ENCODE measurements at places on chromosomes 5 and 9. TPM values are rescaled to one million over a fixed set of nuclear protein-coding genes. Genes with fewer than 3 reads are reported as not detected.

TPRN gene
- total RNA-seq: 6.4 TPM

PHYHD1 gene
- total RNA-seq: 21.3 TPM

DBH gene
- total RNA-seq: not detected

ANAPC2 gene
- total RNA-seq: 12.1 TPM

DYNC2I2 gene
- total RNA-seq: 23.1 TPM

BARHL1 gene
- not detected for total RNA-seq

GPX8 gene
- total RNA-seq: 15.7 TPM

PCA3 gene
- total RNA-seq: not detected

SERF1B gene
- 33.9 TPM for total RNA-seq

PHAX gene
- total RNA-seq: 24.4 TPM

CDKN2A gene
- total RNA-seq: 1.3 TPM

PCDHB2 gene
- total RNA-seq: 1.8 TPM

STK32A gene
- 0.22 TPM for total RNA-seq

TMEM8B gene
- 10.3 TPM for total RNA-seq

SLC27A4 gene
- 16.6 TPM for total RNA-seq

PCSK5 gene
- total RNA-seq: 6.5 TPM

PTGR1 gene
- total RNA-seq: 23.9 TPM

NRG2 gene
- 1.8 TPM for total RNA-seq

ANXA2R gene
- 0.63 TPM for total RNA-seq

SMC2 gene
- total RNA-seq: 6.2 TPM

IFNB1 gene
- not detected for total RNA-seq

BHMT2 gene
- 17.1 TPM for total RNA-seq

SPATA31A3 gene
- not detected for total RNA-seq

SLC23A1 gene
- not detected for total RNA-seq

CATSPER3 gene
- 0.44 TPM for total RNA-seq

SLC34A3 gene
- not detected for total RNA-seq

MSX2 gene
- total RNA-seq: 3.4 TPM

SLCO6A1 gene
- not detected for total RNA-seq

SLCO4C1 gene
- 0.08 TPM for total RNA-seq

ANKRD33B gene
- 1.2 TPM for total RNA-seq
